ENCODE measurements at places on chromosomes 3 and 15.

DNA sequence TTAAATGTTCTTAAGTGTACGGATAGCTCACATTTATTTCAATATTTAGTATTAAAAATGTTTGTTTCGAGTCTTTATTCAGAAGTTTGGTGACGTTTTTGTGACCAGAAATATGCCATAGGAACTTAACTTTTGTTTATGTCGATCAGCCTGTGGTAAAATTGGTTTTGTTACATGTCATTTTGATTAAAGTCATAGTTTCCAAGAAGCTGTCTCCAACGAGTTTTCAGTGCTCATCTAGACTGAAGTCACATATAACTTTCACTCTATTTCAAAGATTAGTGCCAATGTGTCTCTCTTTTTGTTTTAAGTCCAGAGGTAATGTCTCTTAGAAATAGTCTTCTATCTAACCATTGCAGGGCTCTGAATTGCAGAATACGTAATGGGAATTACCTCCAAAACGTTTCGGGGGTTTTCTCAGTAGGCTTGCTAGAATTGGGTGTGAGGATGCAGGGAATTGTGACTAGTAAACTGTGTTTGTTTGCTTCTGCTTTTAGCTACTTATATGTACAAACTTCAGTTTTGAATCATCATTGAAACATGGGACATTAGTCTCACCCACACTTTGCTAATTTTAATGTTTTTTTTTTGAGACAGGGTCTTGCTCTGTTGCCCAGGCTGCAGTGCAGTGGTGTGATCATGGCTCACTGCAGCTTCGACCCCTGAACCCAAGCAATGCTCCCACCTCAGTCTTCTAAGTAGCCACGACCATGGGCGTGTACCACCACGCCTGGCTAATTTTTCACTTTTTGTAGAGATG, 3.0 kb downstream of the BUB1B start:
- no peak for DNase-seq

- DNase-seq: peak; percentile 46
These were observed 12.0 kb upstream of the FGD5 start for GRCh38 chr3:14806641-14807263.

DNA sequence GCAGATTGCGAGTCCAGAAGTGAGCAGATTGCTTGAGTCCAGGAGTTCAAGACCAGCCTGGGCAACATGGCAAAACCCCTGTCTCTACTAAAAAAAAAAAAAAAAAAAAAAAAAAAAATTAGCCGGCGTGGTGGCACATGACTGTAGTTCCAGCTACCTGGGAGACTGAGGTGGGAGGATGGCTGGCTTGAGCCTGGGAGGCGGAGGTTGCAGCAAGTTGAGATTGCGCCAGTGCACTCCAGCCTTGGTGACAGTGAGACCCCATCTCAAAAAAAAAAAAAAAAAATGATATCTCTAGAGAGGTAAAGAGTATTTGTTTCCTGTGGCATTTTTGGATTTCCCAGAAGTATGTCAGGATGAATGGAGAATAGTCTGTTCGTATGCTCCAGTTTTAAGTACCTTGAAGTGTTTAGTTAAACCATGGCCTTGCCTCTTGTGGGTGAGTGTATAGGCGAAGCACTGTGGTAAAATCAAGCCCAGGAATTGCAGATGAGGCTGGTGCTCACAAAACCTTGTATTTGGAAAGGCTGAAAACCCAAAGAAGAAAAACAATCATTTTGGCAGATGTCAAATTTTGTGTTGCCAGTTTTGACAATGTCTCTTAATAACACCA, 5.9 kb downstream of the CACNA1D start:
- DNase-seq: no peak

DNA sequence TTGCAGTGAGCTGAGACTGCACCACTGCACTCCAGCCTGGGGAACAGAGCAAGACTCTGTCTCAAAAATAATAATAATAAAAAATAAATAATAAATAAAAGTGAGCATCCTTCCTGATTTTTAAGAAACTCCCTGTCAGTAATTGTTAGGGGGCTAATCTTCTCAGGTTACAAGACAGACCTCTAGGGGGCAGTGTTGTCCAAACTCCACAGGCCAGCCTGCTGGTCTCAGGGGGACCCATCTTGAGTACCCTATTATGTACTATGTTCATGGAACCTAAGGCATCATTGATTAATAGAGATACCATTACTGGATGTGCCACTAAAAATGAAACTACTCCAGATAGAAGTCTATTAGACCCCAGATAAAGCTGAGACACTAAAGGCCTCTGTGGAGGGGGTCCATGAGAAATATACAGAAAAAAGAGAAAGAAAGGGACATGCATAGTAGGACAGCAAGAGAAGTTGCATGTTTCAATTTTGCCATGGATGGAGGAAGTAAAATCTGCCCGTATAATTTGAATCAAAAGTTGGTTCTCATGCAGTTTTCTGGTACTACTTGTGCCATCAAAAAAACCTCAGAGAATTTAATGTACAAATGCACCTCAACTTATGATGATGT, 85.5 kb upstream of the CDV3 start:
- peak; percentile 50 for DNase-seq

DNA sequence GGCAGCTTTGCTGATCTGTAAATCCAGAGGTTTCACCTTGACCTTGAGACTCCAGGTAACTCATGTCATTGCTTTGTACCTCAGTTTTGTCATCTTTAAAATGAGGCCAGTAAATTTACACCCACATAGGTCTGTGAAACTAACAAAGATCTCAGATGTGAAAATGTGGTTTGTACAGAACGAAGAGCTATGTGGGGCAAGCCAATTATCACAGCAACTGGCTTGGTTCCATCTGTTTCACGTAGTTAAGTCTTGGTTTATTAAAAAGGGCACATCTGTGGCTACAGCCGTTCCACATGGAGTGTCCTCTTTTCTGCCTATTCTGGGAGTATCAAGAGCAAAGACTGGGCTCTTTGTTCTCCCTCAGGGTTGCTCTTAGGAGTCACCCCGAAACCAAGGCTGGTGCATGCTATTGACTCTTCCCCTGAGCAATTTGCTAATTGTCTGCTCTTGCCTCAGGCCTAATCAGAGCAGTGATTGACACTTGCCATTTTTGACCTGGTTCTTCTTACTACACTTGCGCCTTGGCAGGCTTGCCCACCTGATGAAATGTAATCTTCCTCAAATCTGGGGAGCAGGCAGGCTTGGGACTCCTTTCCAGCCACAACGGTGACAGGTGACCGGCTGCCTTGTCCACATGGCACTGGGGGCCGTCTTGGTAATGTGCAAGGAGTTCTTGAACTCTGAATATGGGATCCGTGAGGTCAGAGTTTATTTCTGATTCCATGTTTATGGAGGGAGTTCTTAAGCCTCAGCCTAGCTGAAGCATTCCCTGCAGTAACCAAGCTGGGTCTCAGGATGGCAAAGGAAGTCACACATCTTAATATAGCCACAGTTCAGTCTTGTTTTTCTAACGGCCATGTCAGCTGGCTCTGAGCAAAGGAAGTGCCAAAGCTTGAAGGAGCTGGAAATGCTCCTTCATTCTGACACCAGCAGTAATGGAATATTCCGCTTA, 40.1 kb downstream of the EAF1 start:
- DNase-seq: no peak

- DNase-seq: no peak
These were observed 404.4 kb upstream of the KCNMB2 start for GRCh38 chr3:178131801-178132200.

DNA sequence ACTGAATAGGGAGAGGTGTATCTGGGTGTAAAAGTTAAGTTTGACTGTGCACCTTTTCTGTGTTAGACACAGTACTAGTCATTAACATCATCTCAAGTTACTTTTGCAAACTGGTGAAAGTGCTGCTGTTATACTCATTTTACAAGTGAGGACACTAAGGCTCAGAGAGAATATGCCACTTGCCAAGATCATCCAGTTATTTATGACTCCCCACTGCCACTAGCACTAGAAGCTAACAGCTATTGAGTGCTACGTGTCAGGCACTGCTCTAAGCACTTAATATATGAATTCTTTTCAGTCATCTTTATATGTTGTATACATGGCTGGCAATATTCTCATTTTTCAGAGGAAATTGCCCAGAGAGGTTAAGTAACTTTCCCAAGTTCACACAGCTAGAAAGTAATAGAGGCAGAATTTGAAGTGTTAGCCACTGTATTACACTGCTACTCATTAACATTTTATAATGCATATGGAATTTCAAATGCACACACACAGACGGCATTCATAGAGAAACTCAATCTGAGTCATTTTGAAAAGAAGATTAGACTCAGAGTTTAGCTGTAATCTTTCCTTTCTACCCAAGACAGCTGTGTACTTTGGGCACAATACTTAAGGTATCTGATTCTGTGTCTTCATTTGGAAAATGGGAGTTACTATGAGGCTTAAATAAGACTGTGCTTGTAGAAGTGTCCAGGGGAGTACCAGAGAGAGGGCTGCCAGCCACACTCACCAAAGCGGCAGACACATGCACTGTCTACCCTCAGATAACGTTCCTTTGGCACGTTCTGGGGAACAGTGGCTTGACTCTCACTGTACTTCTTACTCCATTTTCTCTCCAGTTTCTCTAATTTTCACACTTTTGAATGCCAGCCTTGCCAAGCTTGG, 1.3 kb upstream of the MASP1 start:
- no peak for DNase-seq

- DNase-seq: no peak
These were observed 164.5 kb downstream of the EBLN2 start for GRCh38 chr3:73225991-73226390.

- DNase-seq: no peak
These were observed 129.3 kb downstream of the TMEM108 start for GRCh38 chr3:133167340-133168024.

- DNase-seq: no peak
These were observed 4.9 kb downstream of the OXTR start for GRCh38 chr3:8764528-8764927.

Data from AML-193 (cell line).